ENCODE measurements at places on chromosomes 12 and 14. TPM values are rescaled to one million over a fixed set of nuclear protein-coding genes. Genes with fewer than 3 reads are reported as not detected.

The NAV3 gene
- total RNA-seq: 16.3 TPM

The CD69 gene
- not detected for total RNA-seq

The FERMT2 gene
- total RNA-seq: 86.3 TPM

The DCN gene
- total RNA-seq: 2,110 TPM

The DYRK2 gene
- 16.4 TPM for total RNA-seq

The SRRM4 gene
- total RNA-seq: not detected

The CRACR2A gene
- total RNA-seq: 4.2 TPM

The NID2 gene
- 852 TPM for total RNA-seq

All from cardiac ventricle fibroblast (primary cell).